ENCODE measurements at places on chromosomes 13 and 19.

GRCh38 chr13:34749046-34749445, 193.0 kb upstream of the NBEA start:
- no peak for DNase-seq

- DNase-seq: no peak
These were observed 20.0 kb downstream of the LAMP1 start for GRCh38 chr13:113317031-113317430.

DNA sequence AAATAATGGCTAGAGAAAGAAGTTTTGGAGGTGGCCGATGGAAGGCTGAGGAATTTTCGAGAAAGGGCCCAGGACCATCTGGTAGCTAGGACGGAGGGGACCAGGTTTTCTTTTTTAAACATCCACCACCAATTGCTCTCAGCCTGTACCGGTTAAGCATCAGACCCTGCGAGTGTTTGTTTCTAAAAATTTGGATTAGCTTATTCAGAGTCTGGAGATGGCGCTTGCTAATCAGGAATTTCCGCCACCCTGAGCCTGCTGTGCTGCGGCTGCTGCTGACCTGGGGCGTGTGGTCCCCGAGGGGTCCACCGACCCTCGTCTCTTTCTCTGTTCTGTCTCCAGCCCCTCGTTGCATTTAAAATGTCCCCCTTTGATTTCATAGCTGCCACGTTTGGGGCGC, 2.0 kb downstream of the UHRF1 start:
- no peak for DNase-seq

DNA sequence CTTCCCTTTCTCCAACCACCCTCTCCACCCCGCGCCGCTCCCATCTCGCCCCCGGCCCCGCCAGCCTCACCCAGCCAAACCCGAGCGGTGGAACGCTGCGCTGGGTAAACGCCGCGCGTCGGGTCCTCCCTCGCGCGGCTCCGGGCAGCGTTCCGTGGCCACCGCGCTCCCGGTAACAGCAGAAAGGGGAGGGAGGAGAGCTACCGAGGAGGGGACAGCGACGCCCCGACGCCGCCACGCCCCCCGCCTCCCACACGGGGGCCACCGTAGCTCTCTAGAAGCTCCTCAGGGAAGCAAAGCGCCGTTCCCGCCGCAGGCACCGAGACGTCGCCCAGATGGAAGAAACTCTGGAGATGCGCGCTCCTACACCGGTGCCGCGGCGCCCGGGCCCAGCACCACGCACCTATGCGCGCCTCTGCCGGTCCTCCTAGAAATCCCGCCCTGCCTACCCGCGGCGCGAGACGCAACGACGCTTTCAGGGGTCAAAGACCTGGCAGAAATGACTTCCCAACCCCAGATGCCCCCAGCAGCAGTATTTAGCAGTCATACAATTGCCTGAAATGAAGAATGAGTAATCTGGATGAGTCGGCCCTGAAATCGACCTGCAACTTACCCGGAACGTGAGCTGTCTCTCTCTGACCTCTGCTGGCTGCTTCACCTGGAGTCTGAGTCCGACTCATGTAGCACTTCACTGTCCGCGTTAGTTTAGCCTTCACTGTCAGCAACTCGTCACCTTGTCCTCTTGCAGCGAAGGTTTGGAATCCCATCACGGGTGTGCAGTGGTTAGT, at the start of gene RUBCNL:
TSS of gene RUBCNL (minus strand) at position 189 of the 788 bp plus-strand sequence. CDS start 14,777 bp downstream, outside the sequence.
- peak; percentile 86 for DNase-seq

GRCh38 chr19:1252221-1252820, 3.9 kb downstream of the MIDN start:
- peak; percentile 94 for DNase-seq

- DNase-seq: no peak
These were observed 23.1 kb downstream of the ARID3A start for GRCh38 chr19:948842-949496.

DNA sequence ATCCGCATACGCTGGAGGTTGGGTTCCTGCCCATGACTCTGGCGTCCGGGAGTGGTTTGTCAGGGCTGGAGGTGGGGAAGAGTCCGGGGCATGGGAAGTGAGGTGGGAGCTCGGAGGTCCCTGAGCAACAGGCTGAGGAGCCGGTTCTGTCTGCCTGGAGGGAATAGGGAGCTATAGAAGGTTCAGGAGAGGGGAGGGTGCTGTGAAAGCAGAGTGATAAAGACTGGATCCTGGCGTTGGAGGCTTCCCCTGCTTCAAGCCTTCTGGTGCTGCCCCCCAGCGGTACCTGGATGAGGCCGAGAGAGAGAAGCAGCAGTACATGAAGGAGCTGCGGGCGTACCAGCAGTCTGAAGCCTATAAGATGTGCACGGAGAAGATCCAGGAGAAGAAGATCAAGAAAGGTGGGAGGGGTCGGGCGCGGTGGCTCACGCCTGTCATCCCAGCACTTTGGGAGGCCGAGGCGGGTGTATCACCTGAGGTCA, 2.6 kb downstream of the HMG20B start:
- peak; percentile 41 for DNase-seq

DNA sequence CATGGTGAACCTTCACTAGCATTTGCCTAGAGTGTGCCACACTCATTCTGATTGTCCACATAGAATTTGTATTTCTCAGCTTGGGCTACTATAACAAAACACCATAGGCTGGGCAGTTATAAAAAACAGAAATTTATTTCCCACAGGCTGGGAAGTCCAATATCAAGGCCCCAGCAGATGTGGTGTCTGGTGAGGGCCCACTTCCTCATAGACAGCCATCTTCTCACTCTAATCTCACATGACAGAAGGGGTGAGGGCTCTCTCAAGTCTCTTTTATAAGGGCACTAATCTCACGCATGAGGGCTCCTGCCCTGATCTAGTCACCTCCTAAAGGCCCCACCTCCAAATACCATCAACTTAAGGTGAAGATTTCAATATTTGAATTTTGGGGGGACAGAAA, 53.6 kb downstream of the LRRC63 start:
- DNase-seq: peak; percentile 6

DNA sequence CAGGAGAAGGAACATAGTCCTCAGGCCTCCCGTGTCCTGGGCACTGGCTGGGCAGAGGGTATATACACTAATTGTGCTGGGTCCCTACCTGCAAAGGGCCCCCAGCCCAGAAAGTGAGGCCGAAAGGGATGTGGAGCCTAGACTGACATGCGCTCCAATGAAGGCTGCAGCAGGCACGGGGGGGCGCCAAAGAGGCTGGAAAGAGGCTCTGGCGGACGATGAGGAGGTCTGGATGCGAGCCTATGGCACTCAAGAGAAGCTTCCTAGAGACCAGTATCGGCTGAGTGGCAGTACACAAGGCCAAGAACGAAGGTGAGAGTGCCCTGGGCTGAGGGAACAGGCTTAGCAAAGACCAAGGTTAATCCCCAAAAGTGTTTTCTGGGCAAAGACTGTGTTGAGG, 16.6 kb downstream of the VRK3 start:
- DNase-seq: no peak

DNA sequence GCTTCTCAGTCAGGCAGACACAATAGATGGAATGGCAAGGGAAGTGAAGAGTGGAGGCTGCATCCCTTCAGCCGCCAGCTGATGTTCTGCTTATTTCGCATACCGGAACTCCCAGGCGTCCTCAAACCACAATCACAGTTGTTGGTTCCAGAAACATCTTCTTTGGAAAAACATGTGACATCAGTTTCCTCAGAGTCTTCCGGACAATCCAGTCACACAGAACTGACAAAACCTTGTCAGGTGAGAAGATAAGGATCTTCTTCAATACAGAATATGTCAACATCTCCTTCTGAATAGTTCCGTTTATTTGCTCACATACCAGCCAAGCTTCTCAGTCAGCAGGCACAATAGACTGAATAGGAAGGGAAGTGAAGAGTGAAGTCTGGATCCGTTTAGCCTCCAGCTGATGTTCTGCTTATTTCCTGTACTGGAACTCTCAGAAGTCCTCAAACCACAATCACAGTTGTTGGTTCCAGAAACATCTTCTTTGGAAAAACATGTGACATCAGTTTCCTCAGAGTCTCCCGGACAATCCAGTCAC, 45.1 kb upstream of the CEACAM21 start:
- peak; percentile 94 for DNase-seq

GRCh38 chr13:51674276-51674675, 90.0 kb downstream of the WDFY2 start:
- DNase-seq: no peak

DNA sequence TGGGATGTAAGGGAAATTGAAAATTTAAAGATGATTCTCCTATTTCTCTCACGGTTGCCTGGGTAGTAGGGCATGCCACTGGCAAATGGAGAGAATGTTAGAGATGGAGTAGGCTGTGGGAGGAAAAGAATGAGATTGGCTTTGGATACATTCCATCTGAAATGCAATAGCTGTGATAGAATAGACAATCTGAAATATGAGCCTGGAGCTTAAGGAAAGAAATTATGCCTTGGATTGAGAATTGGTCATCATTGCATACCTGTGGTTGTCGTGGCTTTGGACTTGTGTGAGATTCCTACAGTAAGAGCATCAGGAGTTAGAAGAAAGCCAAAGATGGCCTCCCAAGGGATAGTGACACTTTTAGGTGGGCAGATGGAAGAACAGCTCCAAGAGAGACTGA, 305.1 kb upstream of the SLC10A2 start:
- no peak for DNase-seq

GRCh38 chr13:30053939-30054338, 203.5 kb upstream of the UBL3 start:
- no peak for DNase-seq

DNA sequence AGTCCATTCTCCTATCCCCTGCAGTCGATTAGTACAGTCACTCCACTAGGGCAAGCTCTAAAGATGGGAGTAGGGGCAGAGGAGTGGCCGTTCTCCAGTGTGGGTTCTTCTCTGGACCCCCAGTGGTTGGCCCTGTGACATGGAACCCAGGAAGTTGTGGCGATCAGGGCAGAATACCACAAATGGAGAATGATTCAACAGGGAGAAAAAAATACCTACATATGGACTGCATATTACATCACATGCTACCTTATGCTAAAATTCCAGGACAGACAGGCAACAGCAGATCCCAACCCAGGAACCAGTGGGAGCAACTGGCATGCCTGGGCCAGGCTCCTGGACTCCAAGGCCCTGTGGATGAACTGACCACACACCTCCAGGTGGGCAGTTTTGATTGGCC, 20.4 kb downstream of the POU2F2 start:
- DNase-seq: no peak

DNA sequence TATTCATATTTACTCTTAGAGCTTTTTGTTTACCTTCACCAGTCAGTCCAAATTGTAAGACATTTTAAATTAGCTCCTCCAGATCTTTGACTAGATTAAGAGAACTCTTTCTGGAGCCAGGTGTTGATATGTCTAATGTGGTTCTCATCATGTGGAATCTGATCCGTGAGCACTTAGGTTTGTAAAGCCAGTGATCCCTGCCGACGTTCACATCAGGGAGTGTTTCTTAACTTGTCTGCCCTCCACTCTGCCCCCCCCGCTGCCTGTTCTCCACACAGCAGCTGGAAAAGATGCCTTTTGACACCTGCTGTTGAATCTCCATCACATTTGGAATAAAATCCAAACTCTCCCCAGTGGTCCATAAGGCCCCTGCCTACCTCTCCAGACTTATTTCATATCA, 17.7 kb downstream of the METTL21C start:
- DNase-seq: no peak

DNA sequence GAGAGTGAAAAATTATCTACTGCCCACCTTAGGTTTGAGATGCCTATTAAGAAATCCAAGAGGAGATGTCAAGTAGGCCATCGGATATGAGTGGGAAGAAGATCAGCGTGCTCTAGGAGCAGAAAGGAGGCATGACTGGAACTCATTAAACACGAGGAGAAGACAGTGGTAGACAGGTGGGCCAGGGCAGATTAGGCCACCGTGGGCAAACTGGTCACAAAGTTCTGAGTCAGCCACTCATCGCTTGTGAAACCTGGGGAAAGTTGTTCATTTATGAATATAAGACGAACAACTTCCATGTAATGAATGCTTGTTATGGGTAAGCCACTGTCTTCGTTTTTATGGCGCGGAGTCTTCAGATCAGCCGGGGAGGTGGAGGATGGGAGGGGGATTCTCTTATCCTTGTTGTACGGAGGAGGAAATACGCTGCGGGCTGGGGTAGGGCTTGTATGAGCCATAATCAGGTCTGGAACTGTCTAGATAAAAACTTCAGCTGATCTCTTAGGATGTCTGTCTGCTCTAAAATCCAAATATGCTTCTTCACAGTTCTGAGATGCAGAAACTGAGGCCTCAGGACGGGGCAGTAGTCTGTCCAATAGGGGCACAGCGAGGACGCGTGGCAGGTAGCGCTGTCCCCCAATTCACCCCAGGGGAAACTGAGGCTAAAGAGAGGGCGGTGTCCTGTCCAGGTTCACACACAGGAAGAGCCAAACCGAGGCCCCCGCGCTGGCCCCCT, 1.1 kb upstream of the ZNF444 start:
- peak; percentile 43 for DNase-seq

DNA sequence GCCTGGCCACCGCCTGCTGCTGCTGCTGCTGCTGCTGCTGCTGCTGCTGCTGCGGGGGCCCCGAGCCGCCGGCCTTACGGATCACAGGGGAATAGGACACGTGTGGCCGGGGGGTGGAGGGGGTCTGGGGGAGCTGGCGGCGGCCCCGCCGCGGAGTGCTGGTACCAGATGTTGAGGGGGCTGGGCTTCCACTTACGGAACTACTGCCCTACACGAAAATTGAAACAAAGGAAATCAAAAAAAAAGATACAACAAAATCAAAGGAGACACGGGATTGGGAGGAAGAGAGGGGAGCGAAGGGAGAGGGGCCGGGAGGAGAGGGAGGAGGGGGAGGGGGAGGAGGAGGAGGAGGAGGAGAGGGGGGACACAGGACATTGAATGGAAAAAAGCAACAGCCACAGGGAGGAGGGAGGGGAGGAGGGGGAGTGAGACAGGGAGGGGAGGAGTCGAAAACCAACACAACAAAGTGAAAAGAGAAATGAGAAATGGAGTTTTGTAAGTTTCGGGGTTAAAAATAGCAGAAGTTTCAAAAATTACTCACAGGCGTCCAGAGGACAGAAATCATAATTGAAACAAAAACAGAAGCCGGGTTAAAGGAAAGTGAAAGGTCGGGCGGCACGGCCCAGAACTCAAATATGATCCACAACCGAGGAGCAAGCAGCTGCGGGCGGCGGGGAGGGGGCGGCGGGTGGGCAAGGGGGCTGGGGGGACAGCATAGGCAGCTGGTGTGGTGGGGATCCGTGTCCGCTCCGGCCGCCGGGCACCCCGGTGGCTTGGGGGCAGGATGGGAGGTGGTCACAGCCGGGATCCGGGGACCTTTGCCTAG, 57.8 kb downstream of the IER2 start:
- peak; percentile 91 for DNase-seq

- no peak for DNase-seq
These were observed 121.2 kb downstream of the STARD13 start for GRCh38 chr13:33164331-33164730.

DNA sequence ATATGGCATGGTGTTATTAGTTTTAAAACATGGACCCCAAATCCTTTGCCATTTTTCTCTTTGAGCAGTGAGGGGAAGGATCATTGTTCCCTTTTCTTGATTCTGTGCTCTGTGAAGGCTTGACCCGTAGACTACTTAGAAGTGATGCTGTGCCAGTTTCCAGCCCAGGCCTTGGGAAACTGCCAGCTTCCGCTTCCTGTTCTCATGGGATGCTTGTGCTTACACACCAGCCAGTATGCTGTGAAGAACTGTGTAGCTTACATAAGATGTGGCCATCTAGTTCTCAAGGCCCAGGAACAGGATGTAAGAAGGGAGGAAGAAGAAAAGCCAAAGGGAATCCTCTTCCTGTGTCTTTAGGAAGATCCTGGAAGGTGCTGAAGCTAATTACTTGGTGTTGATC, 180.9 kb downstream of the PCCA start:
- DNase-seq: peak; percentile 83

Measured in suppressor macrophage (primary cell).